ENCODE measurements at places on chromosomes 16 and 17.
A peak's percentile ranks its signal among the peaks of the same experiment; 100 is the strongest.

DNA sequence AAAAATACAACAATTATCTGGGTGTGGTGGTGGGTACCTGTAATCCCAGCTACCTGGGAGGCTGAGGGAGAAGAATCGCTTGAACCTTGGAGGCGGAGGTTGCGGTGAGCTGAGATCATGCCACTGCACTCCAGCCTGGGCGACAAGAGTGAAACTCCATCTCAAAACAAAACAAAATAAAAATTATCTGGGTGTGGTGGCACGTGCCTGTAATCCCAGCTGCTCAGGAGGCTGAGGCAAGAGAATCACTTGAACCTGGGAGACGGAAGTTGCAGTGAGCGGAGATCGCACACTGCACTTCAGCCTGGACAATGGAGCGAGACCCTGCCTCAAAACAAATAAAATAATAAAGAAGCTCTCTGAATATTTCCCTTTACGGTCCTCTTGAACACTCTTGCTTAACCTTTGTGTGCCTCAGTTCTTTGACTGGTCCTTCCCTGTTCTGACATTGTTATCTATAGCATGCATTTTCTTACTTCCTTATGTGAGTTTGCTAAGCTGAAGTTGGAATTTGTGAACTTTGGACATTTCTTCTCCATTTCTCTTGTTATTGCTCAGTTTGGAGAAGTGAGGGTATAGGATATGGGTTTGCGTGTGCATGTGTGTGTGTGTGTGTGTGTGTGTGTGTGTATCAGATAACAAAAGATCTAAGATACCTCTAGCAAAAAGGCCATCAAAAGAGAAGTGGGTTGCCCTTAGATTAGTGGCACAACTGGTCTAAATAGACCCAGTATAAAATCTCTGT is 29.7 kb upstream of the WSB1 start:
- H3K4me1 ChIP-seq = no peaks in the 10 kb centered on the region
- H3K27ac ChIP-seq = no peak overlapping the region
- H3K27me3 ChIP-seq = no peaks in the 10 kb centered on the region
- ATAC-seq = no peak
- no peaks in the 10 kb centered on the region for H3K36me3 ChIP-seq

DNA sequence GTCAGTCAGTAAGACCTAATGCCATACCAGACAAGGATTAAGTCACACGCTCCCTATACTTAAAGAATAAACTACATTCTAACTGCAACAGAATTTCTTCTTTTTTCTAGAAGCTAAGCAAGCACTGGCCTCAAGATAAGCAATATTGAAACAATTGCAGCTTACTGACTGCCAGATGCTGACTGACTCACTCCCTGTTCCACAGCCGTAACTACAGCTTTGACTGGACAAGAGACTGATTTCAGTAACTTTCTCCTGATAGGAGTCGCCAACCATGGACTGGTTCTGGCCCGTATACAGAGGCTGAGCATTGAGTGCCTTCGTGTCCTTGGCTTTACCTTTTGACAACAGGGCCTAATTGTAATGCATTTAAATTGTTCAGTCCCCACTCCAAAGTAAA is 67.9 kb downstream of the TRIM37 start:
- H3K27me3 ChIP-seq = no peaks in the 10 kb centered on the region
- no peaks in the 10 kb centered on the region for H3K4me1 ChIP-seq
- no peak for ATAC-seq
- no peak overlapping the region for H3K27ac ChIP-seq

GRCh38 chr16:4649744-4650442 is 25.3 kb downstream of the MGRN1 start:
- no peak overlapping the region for H3K27ac ChIP-seq
- no peak for ATAC-seq
- H3K27me3 ChIP-seq = no peaks in the 10 kb centered on the region
- no peaks in the 10 kb centered on the region for H3K4me1 ChIP-seq
- peaks cover 76% of the 10 kb centered on the region for H3K36me3 ChIP-seq

DNA sequence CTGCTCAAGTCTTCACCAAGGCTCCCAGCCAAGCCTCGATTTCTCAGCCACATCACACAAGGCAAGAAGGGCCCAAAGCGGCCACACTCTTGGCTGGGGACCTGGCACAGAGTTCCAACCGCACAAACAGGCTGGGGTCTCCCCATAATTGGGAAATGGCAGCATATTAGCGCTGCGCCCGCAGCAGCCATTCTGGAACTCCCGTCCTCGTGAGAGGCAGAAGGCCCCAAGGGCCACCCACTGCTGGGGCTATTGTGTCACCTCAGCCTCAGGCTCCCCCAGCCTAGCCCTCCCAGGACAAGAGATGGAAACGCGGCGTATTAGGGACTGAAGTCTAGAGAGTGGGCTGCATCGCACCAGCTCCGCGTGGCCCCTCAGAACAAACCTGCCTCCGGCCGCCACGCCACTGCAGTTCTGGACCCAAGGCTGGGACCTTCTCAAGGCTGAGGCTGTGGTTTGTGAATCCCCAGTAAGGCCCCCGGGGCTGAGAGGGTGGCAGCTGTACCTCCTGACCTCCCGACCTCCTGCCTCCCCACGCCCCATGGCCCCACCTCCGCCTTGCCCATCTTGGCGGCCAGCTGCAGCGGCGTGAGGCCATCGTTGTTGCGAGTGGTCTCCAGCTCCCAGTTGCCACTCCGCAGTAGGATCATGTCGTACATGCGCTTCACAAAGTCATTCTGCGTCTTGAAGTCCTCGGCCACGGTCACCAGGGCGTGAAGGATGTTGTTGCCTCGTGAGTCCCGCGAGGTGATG is 25.3 kb downstream of the TRPV3 start:
- peak overlapping the region; percentile 66 for H3K27ac ChIP-seq
- no peaks in the 10 kb centered on the region for H3K4me1 ChIP-seq
- H3K4me3 ChIP-seq = no peak overlapping the region
- H3K27me3 ChIP-seq = peaks cover 84% of the 10 kb centered on the region
- ATAC-seq = no peak

- no peak overlapping the region for H3K4me3 ChIP-seq
- no peaks in the 10 kb centered on the region for H3K4me1 ChIP-seq
- no peak for ATAC-seq
- H3K27ac ChIP-seq = no peak overlapping the region
- no peaks in the 10 kb centered on the region for H3K27me3 ChIP-seq
- H3K36me3 ChIP-seq = no peaks in the 10 kb centered on the region
Measured at GRCh38 chr17:54194268-54194667, 371.5 kb downstream of the KIF2B start.

- no peak for ATAC-seq
- no peaks in the 10 kb centered on the region for H3K36me3 ChIP-seq
- H3K4me1 ChIP-seq = peaks cover 6% of the 10 kb centered on the region
- H3K27me3 ChIP-seq = no peaks in the 10 kb centered on the region
Measured at GRCh38 chr17:75400326-75400939, 5.0 kb downstream of the GRB2 start.

DNA sequence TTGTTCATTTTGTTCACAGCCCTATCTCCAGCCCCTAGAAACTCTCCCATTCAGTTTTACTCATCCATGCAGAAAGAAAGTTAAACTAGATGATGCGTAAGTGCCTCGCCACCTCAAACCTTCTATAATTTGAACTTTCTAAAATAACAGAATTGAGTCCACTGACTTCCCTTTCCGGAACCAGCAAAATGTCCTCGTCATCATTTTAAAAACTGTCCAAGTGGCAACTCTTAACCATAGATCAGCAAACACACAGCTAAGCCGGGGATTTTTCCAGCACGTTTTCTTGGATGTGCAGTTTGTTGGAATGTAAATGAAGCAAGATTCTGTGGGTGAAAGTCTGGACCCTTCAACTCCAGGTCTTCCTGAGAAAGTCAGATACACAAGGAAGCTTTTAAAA is 369.7 kb upstream of the ERCC4 start:
- no peak overlapping the region for H3K27ac ChIP-seq
- ATAC-seq = no peak
- H3K36me3 ChIP-seq = no peaks in the 10 kb centered on the region
- no peak overlapping the region for H3K4me3 ChIP-seq

DNA sequence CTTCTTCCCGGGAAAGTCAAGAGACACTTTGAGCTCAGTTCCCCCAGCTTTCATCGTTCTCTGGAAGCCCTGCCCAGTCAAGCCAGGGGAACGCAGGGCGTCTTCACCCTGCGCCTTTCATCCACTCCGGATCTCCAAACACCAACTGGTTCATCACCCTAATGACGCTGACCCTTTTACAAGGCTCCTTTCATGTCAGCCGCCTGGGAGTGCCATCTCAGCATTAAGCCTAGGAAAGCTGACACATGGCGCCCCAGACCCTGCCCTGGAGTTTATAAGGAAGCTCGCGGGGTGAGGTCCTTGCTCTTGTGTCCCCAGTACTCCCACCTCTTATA is 594 bp upstream of the DNAJC7 start:
- H3K27ac ChIP-seq = peak overlapping the region; percentile 92
- H3K27me3 ChIP-seq = no peaks in the 10 kb centered on the region
- ATAC-seq = no peak
- H3K36me3 ChIP-seq = peaks cover 13% of the 10 kb centered on the region

GRCh38 chr17:50265212-50265611 is 9.1 kb upstream of the TMEM92 start:
- no peaks in the 10 kb centered on the region for H3K36me3 ChIP-seq
- H3K4me3 ChIP-seq = no peak overlapping the region
- no peak for ATAC-seq
- no peaks in the 10 kb centered on the region for H3K27me3 ChIP-seq
- no peaks in the 10 kb centered on the region for H3K4me1 ChIP-seq
- no peak overlapping the region for H3K27ac ChIP-seq

DNA sequence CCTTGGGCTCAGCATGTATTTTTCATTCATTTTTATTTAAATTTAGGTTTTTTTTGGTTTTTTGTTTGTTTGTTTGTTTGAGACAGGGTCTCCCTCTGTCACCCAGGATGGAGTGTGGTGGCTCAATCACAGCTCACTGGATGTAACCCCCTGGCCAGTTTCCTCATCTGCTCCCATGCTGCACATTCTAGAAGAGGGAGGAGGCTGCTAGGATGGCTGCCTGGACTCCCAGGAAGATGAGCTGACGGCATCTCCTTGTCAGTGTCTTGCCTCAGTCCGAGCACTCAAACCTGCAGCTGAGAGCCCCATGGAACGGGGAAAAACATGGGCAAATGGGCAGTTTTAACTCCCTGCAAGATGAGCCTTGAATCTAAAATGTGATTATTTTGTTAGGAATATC is 7.5 kb downstream of the MEAK7 start:
- no peaks in the 10 kb centered on the region for H3K27me3 ChIP-seq
- ATAC-seq = no peak
- no peaks in the 10 kb centered on the region for H3K4me1 ChIP-seq
- no peak overlapping the region for H3K27ac ChIP-seq

- peaks cover 86% of the 10 kb centered on the region for H3K27me3 ChIP-seq
- H3K36me3 ChIP-seq = no peaks in the 10 kb centered on the region
- ATAC-seq = no peak
- H3K4me3 ChIP-seq = no peak overlapping the region
Measured at GRCh38 chr16:89004209-89004831, 27.3 kb upstream of the CBFA2T3 start.

GRCh38 chr16:3099395-3099731 is 269 bp upstream of the ZSCAN10 start:
- H3K36me3 ChIP-seq = no peaks in the 10 kb centered on the region
- no peak overlapping the region for H3K27ac ChIP-seq
- H3K27me3 ChIP-seq = peaks cover 78% of the 10 kb centered on the region
- no peak for ATAC-seq
- H3K4me1 ChIP-seq = no peaks in the 10 kb centered on the region

DNA sequence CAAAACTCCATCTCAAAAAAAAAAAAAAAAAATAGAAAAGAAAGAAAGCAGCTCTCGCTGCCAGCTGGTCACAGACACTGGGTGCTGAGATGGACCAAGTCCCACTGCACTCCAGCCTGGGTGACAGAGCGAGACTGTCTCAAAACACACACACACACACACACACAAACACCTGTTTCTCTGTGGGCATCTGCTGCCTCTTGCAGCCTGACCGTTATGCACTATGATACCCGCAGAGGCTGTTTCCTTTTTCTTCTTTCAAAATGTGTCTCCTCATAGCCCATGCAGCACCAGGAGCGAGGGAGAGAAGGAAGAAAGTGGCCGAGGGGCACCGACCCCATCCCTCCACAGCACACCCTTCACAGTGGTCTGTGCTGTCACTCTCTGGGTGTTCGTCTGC is 36.9 kb upstream of the KLHDC4 start:
- H3K27ac ChIP-seq = no peak overlapping the region
- H3K4me3 ChIP-seq = no peak overlapping the region
- ATAC-seq = no peak
- H3K36me3 ChIP-seq = no peaks in the 10 kb centered on the region

DNA sequence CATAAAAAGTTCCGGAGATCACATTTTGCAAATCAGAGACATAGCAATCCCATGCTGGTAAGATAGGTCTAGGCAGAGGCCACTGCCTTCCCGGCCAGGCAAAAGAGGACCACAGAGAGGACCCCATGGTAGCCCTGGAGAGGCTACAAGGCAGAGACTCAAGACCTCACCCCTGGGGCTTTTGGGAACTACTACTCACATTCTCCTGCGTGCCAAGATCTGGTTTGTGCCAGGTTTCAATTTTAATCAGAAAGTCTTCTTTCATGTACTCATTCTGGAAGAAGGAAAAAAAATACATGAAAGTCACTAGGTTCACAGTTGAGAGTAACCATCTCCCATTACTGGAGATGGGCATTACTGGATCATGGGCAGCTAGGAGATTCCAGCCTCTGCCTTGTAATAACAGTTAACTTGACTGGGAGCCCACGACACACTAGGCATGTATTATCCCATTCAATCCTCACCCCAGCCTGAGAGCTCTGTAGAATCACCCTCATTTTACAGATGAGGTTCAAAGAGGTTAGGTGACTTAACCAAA is 21.2 kb downstream of the PITPNA start:
- ATAC-seq = no peak
- H3K4me3 ChIP-seq = no peak overlapping the region
- no peak overlapping the region for H3K27ac ChIP-seq
- H3K36me3 ChIP-seq = peaks cover 100% of the 10 kb centered on the region
- no peaks in the 10 kb centered on the region for H3K27me3 ChIP-seq

- H3K27me3 ChIP-seq = no peaks in the 10 kb centered on the region
- no peak overlapping the region for H3K4me3 ChIP-seq
- peaks cover 20% of the 10 kb centered on the region for H3K36me3 ChIP-seq
Measured at GRCh38 chr17:77098884-77099545, 41.8 kb upstream of the SEC14L1 start.

DNA sequence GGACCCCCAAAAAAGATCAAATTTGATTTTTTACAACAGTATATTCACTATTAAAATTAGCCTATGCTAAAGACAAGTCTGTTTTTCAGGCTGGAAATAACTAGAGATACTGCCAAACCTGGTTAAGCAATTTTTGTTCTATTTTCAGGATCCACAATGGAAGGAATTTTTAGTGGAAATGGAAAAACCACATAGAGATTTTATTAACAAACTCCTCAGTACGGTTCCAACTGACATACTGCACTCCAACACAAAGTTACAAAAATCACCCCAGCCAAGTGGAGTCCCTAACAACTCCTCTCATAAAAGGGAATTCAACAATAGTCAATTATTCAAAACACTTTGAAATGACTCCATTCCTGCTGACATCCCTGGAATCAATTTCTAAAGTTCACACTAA is 101.6 kb upstream of the TOB1 start:
- H3K27me3 ChIP-seq = no peaks in the 10 kb centered on the region
- no peak overlapping the region for H3K4me3 ChIP-seq
- H3K4me1 ChIP-seq = peaks cover 4% of the 10 kb centered on the region
